ENCODE measurements at places on chromosomes 12 and 14.

- DNase-seq, result no peak
These were observed 88.8 kb downstream of the RPS6KA5 start for GRCh38 chr14:90971687-90972086.

DNA sequence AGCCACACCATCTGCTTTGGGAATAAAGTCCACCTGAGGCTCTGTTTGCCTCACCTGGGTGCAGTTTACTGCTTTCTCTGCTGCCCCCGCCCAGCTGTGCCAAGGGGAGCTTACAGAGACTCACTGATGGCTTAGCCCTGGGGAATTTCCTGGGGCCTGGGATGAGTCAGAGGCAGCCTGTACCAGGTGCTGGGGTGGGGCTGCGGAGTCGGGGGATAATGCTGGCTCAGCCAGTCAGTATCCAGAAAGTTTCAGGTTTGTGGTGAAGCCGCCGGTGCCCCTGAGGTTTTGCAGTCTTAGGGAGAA is 22.3 kb downstream of the PLEKHG3 start:
- no peak for DNase-seq

- no peak for DNase-seq
These were observed 54.7 kb downstream of the PRIMA1 start for GRCh38 chr14:93733631-93734030.

GRCh38 chr12:64687816-64688215 is 71.4 kb downstream of the GNS start:
- DNase-seq, result no peak

DNA sequence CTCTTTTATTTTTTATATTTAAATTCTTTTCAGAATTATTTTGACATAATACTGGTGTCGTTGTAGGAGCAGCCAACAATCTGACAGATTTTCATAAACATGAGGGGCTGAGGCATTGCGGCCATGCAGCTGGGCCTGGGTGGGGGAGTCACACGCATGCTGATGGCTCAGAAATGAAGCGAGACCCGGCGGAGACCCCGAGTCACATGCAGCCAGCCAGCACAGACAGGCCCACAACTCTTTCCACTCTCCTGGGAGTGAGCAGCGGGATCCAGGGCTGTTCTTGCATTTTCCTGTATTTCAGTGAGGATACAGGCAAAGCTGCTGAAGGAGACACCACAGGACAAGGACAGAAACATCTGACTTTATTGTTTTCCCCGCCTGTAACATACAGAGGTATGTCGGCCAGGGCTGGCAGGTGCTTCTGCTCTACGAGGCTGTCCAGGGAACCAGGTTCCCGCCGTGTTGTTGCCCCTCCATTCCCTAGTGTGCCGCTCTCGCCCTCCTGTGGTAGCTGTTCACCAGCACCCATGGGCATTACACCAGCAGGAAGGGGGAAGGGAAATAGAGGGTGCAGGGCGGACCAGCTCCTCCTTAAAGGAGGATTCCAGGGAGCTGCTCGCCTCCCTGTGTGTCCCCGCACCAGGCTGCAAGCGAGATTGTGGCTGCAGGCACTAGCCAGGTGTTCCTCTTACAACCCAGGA is 30.5 kb downstream of the FZD10 start:
- no peak for DNase-seq

Measured in G401 (cell line).